ENCODE measurements at places on chromosomes 6 and 20. TPM values are rescaled to one million over a fixed set of nuclear protein-coding genes. Genes with fewer than 3 reads are reported as not detected.
A peak's percentile ranks its signal among the peaks of the same experiment; 100 is the strongest.

GRCh38 chr6:168655462-168656152 is 214.6 kb downstream of the SMOC2 start:
- peaks cover 5% of the 10 kb centered on the region for H3K4me1 ChIP-seq
- no peak overlapping the region for H3K27ac ChIP-seq
- peaks cover 29% of the 10 kb centered on the region for H3K36me3 ChIP-seq

The FKBP1C gene
- not detected for total RNA-seq

The SIRPG gene
- total RNA-seq, result not detected

DNA sequence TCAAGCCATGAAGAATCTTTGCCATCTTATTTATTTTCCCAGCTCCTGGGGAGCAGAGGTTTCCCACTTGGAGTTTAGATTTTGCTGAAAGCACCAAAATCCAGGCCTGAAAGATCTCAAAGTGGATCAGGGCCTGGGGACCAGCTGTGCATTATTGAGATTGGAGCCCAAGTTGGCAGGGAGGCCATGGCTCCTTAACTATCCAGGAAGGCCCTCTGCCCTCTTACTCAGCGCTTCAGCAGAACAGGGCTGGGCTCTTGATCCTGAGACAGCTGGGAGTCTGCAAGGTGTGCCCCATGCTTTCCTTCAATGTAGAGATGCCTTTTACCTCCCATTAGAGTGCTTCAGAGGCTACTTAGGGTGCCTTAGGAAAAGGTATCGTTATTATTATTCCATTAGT is 24.6 kb downstream of the FOXO3 start:
- no peaks in the 10 kb centered on the region for H3K27me3 ChIP-seq
- no peaks in the 10 kb centered on the region for H3K36me3 ChIP-seq
- H3K4me1 ChIP-seq, result peaks cover 68% of the 10 kb centered on the region

GRCh38 chr20:25035921-25036320 is 22.0 kb downstream of the ACSS1 start:
- H3K36me3 ChIP-seq, result no peaks in the 10 kb centered on the region
- no peak for DNase-seq
- H3K4me1 ChIP-seq, result peaks cover 11% of the 10 kb centered on the region

GRCh38 chr6:135269481-135269891 is 88.4 kb downstream of the MYB start:
- H3K27me3 ChIP-seq, result peaks cover 3% of the 10 kb centered on the region
- H3K4me3 ChIP-seq, result no peak overlapping the region
- H3K36me3 ChIP-seq, result no peaks in the 10 kb centered on the region

DNA sequence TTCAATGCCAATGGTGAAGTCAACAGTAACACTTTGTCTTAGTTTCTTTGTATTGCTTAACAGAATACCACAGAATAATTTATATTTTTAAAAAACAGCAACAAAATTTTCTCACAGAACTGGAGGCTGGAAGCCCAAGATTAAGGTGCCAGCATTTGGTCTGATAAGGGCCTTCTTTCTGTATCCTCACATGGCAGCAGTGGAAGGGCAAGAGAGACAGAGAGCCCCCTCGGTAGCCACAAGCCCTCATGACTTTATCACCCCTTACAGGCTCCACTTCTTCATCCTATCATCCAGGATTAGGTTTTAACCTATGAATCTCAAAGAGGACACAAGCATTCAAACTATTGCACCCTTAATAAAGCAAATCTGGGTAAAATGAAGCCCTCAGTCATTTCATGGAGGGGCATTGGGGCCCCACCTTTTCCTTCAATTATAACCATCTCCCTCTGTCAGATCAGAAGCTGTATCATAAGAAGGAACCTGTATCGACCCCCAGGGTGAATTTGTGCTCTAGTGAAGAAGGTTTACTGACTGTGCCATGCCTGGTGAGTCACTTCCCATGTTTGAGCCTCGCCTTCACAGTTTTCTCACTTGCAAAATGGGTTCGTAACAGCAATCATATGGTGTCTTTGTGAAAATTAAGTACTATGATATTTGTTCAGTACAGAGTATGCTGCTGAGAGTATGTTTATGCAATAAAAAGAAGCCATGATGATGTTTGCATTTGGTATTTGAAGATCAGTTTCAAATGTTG is 178.2 kb downstream of the LRFN2 start:
- no peak overlapping the region for H3K27ac ChIP-seq
- no peak overlapping the region for H3K4me3 ChIP-seq
- peaks cover 5% of the 10 kb centered on the region for H3K27me3 ChIP-seq
- DNase-seq, result no peak
- no peaks in the 10 kb centered on the region for H3K36me3 ChIP-seq

The HCRTR2 gene
- not detected for total RNA-seq

DNA sequence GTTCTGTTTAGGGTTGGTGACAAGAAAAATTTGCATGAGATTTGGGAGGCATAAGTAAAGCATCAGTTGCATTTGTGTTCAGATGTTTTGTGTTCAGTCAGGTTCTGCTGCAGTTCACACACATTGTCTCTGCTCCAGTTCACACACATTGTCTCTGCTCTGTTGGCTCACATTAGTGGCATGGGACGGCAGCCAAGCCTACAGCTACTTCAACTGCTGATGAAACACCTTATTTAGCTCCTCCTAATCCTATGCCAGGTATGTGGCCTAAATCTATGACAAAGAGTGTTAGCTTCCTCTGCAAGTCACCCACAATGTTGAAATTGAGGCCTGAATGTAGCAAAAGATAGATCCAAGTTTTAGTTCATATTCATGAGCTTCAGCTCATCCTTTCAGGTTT is 278.1 kb upstream of the SYNCRIP start:
- no peaks in the 10 kb centered on the region for H3K36me3 ChIP-seq
- DNase-seq, result no peak
- no peaks in the 10 kb centered on the region for H3K27me3 ChIP-seq
- H3K4me3 ChIP-seq, result no peak overlapping the region
- no peaks in the 10 kb centered on the region for H3K4me1 ChIP-seq

GRCh38 chr6:128437685-128438084 is 82.7 kb downstream of the PTPRK start:
- H3K4me3 ChIP-seq, result no peak overlapping the region
- DNase-seq, result no peak
- peaks cover 66% of the 10 kb centered on the region for H3K4me1 ChIP-seq
- H3K27me3 ChIP-seq, result no peaks in the 10 kb centered on the region
- H3K36me3 ChIP-seq, result no peaks in the 10 kb centered on the region
- 0 out of 2 replicates have a peak overlapping the region, but pooled peaks have one; percentile 8 for H3K27ac ChIP-seq

- H3K27me3 ChIP-seq, result no peaks in the 10 kb centered on the region
- DNase-seq, result no peak
- H3K36me3 ChIP-seq, result no peaks in the 10 kb centered on the region
- H3K4me1 ChIP-seq, result peaks cover 10% of the 10 kb centered on the region
- no peak overlapping the region for H3K4me3 ChIP-seq
- H3K27ac ChIP-seq, result no peak overlapping the region
Observed at GRCh38 chr6:129908858-129909257, 47.7 kb upstream of the TMEM244 start.

DNA sequence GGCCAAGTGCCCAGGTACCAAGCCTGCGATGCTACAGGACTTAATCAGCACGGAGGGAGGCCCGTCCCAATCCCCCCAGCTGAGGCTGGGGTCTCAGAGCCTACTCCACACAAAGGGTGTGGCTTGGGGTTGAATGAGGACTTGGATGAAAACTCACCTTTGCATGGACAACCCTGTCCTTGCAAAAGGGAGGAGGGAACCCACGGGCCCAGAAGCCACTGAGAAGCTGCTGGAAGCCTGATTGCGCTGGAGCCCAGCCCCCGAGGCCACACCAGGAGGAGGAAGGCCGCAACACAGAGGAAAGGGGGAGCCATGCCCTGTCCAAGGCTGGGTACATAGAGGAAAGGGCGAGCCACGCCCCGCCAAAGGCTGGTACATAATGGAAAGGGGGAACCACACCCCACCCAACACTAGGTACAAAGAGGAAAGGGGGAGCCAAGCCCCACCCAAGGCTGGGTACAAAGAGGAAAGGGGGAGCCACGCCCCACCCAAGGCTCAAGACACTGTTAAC is 158.8 kb downstream of the DLL1 start:
- no peak overlapping the region for H3K4me3 ChIP-seq
- H3K27ac ChIP-seq, result no peak overlapping the region
- no peak for DNase-seq
- H3K4me1 ChIP-seq, result no peaks in the 10 kb centered on the region
- H3K36me3 ChIP-seq, result peaks cover 3% of the 10 kb centered on the region
- no peaks in the 10 kb centered on the region for H3K27me3 ChIP-seq

The DACT2 gene
- total RNA-seq, result 4.9 TPM

DNA sequence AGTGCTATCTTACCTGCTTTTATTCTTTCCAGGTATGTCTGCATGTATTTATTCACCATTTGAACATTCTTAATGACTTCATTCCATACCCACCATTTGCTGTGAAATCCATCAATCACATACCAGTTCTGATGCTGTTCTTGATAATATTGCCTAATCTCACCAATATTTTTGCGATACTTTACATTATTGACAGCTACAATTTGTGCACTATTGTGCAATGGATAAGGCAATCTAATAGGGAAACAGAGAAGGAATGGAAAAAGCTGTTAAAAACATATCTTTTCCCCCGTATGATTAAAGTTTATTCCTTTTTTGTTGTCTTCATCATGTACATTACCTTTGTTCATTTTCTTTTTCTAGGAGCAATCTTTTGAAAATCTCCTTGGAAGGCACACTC is 23.3 kb upstream of the ZBTB24 start:
- H3K27me3 ChIP-seq, result no peaks in the 10 kb centered on the region
- H3K4me3 ChIP-seq, result no peak overlapping the region
- H3K4me1 ChIP-seq, result peaks cover 38% of the 10 kb centered on the region
- no peak for DNase-seq
- H3K36me3 ChIP-seq, result peaks cover 22% of the 10 kb centered on the region

GRCh38 chr6:102907181-102907580 is 1513.7 kb downstream of the GRIK2 start:
- no peak overlapping the region for H3K27ac ChIP-seq
- peaks cover 6% of the 10 kb centered on the region for H3K4me1 ChIP-seq
- no peaks in the 10 kb centered on the region for H3K36me3 ChIP-seq
- no peak overlapping the region for H3K4me3 ChIP-seq

GRCh38 chr6:6712449-6713403 is 124.2 kb downstream of the LY86 start:
- H3K4me1 ChIP-seq, result peaks cover 38% of the 10 kb centered on the region
- no peak overlapping the region for H3K4me3 ChIP-seq
- H3K27ac ChIP-seq, result no peak overlapping the region
- H3K36me3 ChIP-seq, result no peaks in the 10 kb centered on the region
- DNase-seq, result no peak
- H3K27me3 ChIP-seq, result no peaks in the 10 kb centered on the region

The SLC22A2 gene
- 0.44 TPM for total RNA-seq

The FHL5 gene
- not detected for total RNA-seq

- no peak overlapping the region for H3K27ac ChIP-seq
- H3K27me3 ChIP-seq, result no peaks in the 10 kb centered on the region
- no peaks in the 10 kb centered on the region for H3K36me3 ChIP-seq
- DNase-seq, result no peak
Observed at GRCh38 chr6:45710304-45710821, 305.3 kb downstream of the CLIC5 start.

- H3K4me1 ChIP-seq, result peaks cover 11% of the 10 kb centered on the region
- H3K4me3 ChIP-seq, result no peak overlapping the region
- peaks cover 4% of the 10 kb centered on the region for H3K36me3 ChIP-seq
- no peaks in the 10 kb centered on the region for H3K27me3 ChIP-seq
- DNase-seq, result peak; percentile 27
- peak overlapping the region; percentile 13 for H3K27ac ChIP-seq
Observed at GRCh38 chr6:13044390-13044789, 283.9 kb downstream of the TBC1D7 start.

DNA sequence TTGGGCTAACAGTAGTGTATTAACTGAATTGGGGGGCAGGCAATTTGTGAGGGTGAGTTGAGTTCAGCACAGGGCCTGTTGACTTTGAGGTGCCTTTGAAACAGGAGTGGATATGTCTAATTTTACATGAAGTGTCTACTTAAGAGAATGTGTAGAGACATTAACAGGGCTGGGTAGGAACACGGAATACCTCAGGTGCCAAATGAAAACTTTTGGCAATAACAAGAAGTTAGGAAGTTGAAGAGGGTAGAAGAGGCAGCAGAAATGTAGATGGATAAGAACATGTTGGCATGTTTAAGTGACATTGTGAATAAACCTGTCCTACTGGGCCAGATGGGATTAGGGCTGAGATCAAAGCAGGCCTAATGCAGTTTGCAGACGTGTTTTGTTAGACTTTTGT is 117.0 kb downstream of the SLC16A10 start:
- DNase-seq, result no peak
- H3K4me3 ChIP-seq, result no peak overlapping the region
- 0 out of 2 replicates have a peak, but pooled peaks cover 3% of the 10 kb centered on the region for H3K4me1 ChIP-seq
- H3K27ac ChIP-seq, result no peak overlapping the region

- no peak for DNase-seq
- H3K36me3 ChIP-seq, result no peaks in the 10 kb centered on the region
- H3K4me1 ChIP-seq, result peaks cover 28% of the 10 kb centered on the region
- H3K27ac ChIP-seq, result no peak overlapping the region
Observed at GRCh38 chr6:159107451-159108260, 61.5 kb upstream of the FNDC1 start.

GRCh38 chr6:66533921-66534404 is 826.9 kb upstream of the EYS start:
- H3K36me3 ChIP-seq, result peaks cover 2% of the 10 kb centered on the region
- no peaks in the 10 kb centered on the region for H3K4me1 ChIP-seq
- no peak overlapping the region for H3K27ac ChIP-seq
- DNase-seq, result no peak
- peaks cover 2% of the 10 kb centered on the region for H3K27me3 ChIP-seq
- no peak overlapping the region for H3K4me3 ChIP-seq

The ULBP3 gene
- 5.6 TPM for total RNA-seq

DNA sequence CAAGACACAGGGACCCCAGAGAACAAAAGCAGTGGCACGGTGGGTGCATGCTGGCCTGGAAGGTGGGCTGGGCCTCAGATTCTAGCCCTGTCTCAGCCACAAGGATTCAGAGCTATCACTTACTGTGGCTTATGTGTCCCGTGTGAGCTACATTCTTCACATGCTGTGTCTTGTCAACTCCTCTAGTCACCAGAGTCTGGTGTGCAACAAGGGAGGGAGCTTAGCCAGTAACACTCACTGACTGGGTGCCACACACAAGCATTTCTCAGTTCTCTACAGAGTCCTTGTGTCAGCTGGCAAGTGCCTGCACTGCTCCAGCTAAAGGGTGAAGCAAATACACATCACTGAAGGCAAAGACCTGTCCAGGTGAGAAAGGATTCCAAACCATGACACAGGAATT is 186.9 kb upstream of the CDYL start:
- no peak overlapping the region for H3K4me3 ChIP-seq
- H3K27ac ChIP-seq, result no peak overlapping the region
- H3K27me3 ChIP-seq, result no peaks in the 10 kb centered on the region
- no peak for DNase-seq
- no peaks in the 10 kb centered on the region for H3K36me3 ChIP-seq

DNA sequence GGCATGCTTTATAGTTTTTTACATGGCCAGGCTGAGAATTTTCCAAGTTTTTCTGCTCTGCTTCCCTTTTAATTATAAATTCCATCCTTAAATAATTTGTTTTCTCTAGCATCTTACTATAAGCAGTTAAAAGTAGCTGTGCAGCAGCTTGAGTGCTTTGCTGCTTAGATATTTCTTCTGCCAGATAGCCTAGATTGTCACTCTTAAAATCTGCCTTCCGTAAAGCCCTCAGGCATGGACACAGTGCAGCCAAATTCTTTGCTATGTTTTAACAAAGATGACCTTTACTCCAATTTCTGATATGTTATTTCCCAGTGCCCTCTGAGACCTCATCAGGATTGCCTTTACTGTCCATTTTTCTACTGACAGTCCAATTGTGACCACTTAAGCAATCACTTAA is 92.6 kb upstream of the SGK1 start:
- no peak overlapping the region for H3K27ac ChIP-seq
- H3K4me3 ChIP-seq, result no peak overlapping the region
- peaks cover 21% of the 10 kb centered on the region for H3K36me3 ChIP-seq
- H3K27me3 ChIP-seq, result peaks cover 5% of the 10 kb centered on the region
- H3K4me1 ChIP-seq, result peaks cover 14% of the 10 kb centered on the region
- DNase-seq, result no peak
